ENCODE measurements at places on chromosomes 12 and 14.

DNA sequence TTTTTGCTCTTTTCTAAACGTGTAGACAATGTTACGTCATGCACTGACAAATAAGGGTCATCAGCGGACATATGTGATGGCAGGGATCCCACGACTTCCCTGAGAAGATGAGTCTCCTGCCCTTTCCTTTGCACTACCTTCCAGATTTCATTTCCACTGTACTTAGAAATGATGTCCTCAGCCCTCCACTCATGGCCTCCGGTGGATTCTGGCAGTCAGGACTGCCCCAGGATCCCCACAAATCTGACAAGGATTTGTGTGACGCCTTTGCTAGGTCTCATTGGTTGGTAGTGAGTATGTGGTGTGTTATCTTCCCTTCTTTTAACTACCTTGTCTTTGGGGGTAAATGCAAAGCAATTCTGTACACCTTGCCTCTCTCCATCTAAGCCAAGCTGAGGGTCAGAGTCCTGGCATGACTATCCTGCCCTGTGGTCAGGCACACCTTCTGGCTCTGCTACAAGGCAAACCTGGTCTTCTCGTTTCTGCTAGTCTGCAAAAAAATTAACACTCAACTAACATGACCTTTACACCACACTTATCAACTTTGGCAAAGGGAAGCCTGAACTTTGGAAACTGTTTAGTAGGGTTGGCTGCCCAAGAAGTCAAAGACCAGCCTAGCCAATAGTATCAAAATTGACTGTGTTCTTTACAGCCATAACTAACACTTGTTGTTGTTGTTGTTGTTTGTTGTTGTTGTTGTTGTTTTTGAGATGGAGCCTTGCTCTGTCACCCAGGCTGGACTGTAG, 17.3 kb upstream of the DHRS4 start:
- no peak for DNase-seq

GRCh38 chr12:68521321-68521839, 89.3 kb upstream of the RAP1B start:
- no peak for DNase-seq

GRCh38 chr12:124655048-124655697, 87.8 kb upstream of the NCOR2 start:
- DNase-seq: peak; percentile 69

DNA sequence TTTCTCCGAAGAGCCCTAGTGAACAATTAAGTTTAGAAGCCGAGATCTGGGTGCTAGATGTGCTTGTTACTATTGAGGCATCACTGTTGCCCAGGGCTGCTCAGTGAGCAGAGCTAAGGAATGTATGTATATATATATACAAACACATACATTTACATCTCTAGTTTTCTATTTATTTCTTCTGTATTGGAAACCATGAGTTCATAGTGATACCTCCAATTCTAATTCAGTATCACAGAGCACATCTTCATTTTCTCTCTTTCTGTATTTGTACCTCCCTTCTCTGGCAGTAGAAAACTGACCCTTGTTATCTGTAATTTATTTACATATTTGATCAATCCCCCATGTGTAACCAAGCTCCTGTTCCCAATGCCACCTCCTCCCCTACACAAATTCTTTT, 40.7 kb upstream of the FUT8 start:
- no peak for DNase-seq

DNA sequence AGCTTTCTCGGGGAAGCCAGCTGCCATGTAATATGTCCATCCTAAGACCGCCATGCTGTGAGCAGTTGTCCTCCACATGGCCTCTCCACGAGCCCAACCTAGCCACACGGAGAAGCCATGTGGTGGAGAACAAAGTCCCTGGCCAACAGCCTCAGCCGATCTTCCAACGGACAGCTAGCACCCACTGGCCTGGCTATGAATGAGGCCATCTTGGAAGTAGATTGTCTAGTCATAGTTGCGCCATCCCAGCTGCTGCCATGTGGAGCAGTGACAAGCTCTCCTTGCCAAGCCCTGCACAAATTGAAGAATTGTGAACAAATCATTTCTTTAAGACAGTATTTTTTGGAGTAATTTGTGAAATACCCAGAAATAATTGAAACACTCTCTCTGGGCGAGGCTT, 49.3 kb upstream of the USP44 start:
- DNase-seq: no peak

- DNase-seq: no peak
These were observed 99.0 kb upstream of the PKP2 start for GRCh38 chr12:32995623-32996022.

- no peak for DNase-seq
These were observed 77.3 kb downstream of the HELB start for GRCh38 chr12:66379616-66380015.

- no peak for DNase-seq
These were observed 27.0 kb downstream of the SLCO1C1 start for GRCh38 chr12:20722142-20722541.

DNA sequence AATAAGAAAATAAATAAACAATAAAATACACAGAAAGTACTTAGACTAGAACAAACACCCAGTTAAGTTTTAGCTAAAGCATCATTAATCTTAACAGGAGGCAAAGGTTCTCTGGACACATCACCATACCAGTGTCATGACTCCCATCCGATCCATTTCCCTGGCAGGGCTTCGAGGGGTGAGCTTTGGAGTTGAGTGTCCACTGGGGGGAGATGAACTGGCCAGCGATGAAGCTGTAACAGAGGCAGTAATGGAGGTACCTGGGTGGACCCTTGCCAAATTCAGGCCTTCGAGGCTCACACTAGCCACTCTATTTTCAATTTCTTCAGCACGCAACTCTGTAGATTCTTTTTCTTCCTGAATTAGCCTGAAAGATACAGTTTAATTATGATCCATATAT, 269.5 kb downstream of the ACSS3 start:
- DNase-seq: no peak

GRCh38 chr12:46661110-46661845, 164.5 kb downstream of the SLC38A4 start:
- no peak for DNase-seq

DNA sequence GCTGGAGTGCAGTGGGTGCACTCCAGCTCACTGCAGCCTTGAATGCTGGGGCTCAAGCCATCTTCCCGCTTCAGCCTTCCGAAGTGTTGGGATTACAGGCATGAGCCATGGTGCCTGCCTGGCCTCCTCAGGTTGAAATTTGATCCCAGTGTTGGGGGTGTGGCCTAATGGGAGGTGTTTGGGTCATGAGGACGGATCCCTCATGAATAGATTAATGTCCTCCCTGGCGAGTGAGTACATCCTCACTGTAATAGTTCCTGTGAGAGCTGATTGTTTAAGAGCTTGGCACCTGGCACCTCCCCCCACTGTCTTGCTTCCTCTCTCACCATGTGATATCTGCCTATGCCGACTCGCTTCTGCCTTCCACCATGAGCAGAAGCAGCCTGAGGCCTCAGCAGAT, 84.7 kb downstream of the TSPAN9 start:
- DNase-seq: no peak

GRCh38 chr12:31728289-31728916, 418 bp downstream of the AMN1 start:
- DNase-seq: no peak

DNA sequence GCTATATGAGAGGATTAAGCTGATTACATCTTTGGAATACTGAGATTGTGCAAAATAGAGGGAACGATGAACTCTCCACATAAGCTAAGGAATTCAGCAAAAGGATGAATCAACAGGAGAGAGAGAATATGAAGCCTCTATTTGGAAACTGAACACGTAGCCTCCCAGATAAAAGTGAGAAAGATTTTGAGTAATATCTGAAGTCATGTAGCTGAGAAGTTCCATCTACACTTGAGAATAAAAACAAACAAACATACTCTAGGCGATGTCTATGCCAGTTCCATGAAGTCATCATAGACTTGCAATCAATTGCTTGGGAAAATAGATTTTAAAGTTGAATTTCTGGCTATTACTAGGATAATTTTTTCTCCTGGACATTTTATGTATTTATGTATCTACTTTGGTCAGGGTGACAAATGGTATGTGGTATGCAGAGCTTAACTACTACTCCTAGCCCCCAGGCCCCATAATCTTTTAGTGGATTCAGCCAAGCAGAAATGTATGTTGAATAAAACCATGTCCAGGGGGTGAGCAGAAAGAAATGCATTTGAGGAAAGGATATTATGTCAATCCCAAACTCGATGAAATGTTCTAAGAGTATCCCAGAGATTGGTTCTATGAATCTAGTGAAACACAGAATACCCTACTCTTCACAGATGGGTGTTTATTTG, 627.4 kb downstream of the DIO2 start:
- no peak for DNase-seq

GRCh38 chr14:74846968-74847665, 28.8 kb downstream of the PROX2 start:
- no peak for DNase-seq

DNA sequence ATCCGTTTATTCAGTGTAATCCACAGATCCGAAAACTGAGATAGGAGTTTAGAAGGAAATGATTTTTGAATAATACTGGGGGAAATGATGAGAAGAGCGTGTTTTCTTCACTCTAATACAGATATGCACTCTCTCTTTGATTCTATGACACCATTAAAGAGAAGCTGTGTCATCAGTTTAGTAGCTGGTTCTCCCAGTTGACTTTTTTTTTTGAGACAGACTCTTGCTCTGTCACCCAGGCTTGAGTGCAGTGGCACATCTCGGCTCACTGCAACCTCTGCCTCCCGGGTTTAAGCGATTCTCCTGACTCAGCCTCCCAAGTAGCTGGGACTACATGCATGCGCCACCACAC, 48.4 kb upstream of the EML1 start:
- DNase-seq: no peak

- no peak for DNase-seq
These were observed 324.2 kb upstream of the FAR2 start for GRCh38 chr12:28824849-28825248.

GRCh38 chr12:86170051-86170450, 86.1 kb downstream of the MGAT4C start:
- no peak for DNase-seq

GRCh38 chr12:13935169-13935568, 46.2 kb downstream of the GRIN2B start:
- no peak for DNase-seq

DNA sequence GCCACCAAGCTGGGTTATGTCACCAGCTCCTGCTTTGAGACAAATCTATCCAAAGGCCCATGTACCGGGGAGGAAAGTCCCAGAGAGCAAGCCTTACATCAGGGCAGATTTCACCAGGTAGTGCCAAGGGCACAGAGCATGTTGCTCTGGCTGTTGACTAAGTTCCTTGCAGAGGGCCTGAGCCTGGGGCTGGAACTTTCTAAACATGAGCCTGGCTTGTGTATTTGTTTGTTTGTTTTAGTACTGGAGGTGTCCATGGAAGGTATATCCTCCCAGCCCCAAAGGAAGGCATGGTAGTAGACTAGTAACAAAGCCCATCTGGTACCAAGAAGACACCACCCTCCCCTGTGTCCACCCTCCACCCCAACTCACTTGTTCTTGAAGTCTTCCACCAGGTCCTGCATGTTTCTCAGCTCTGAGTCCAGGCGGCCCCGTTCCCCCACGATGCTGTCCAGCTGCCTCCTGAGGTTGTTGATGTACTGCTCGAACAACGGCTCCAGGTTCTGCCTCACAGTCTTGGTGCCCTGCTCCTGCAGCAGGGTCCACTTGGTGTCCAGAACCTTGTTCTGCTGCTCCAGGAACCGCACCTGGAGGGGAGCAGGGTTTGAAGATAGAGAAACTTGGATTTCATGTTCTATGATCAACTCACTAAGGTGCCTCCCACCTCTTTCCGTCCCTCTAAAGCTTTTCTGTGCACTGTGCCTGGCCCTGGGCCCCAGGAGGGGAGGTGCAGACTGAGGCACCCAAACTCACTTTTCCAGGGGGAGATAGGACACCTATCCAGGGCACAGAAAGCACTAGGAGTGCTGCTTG, 1.4 kb downstream of the KRT5 start:
- DNase-seq: no peak

GRCh38 chr14:63296060-63296563, 22.6 kb downstream of the GPHB5 start:
- DNase-seq: no peak

DNA sequence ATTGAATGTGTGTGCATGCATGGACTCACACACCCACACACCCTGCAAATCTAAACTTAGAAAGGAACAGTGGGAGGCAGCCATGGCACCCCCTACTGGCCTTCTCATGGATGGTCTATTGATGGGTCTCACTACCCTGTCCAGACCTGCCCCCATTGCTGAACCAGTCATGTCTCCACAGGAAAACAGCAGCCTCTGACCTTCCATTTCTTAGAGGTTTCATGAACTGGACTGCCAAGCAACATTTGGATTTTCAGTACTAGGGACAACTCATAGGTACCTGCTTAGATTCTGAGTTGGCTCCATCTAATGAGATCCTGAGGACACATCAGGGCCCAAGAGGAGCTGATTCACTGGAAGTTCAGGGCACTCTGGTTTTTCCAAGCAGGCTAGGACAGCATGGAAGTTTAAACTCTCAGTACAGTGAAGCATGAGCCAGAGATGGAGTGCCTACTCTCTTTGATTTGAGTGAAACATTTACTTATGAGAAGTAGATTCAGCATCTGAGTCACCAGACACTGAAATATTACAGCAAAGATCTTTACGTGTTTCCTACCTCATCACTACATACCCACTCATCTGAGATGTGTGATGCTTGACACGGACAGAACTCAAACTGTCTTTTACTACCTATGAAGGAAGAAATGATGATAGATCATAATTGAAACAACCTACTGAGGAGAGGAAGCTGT, 98.9 kb upstream of the PLEKHG7 start:
- no peak for DNase-seq

- no peak for DNase-seq
These were observed 35.5 kb downstream of the FBLN5 start for GRCh38 chr14:91912035-91912434.

GRCh38 chr12:58034311-58034710, 92.9 kb downstream of the ATP23 start:
- DNase-seq: no peak

DNA sequence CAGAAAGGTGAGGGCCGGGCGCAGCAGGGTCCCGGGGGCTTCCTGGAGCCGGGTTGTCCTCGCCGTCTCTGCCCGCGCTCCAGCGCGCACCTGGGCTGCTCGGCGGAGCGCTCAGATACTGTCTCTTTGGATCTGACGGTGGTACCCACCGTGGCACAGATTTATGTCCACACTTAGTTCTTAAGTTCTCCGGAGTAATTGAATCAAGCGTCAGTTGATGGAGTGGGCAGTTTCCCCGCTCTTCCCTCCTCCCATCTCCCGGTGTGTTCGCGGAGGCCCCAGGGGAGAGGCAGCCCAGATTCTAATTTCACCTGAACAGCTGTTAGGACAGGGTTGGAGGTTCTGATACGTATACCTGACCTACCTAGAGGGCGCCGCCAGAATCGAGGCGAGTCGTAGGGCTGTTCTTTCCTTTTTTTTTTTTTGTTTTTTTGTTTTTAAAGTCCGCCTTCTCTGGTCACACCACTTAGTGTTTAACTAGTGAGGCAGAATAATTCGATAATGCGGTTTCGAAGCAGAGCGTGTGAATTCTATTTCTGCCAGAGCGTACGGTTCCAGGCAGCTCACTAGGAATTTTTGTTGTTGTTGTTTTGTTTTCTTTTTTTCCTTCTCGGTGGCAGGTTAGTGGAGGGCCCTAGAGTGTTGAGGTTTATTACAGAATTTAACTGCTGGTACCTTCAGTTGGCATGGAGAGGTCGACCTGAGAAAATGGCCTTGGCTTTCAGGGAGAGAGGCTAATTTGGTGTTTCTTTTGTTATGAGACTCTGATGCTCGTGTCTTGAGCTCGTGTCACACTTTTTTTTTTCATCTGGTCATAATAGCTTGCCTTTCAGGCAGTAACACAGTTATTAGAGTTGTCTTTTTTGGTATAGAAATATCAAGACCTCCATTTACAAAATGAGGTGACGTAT, 22.3 kb upstream of the GNS start:
- DNase-seq: no peak
